ENCODE measurements at places on chromosomes 16 and 17. TPM values are rescaled to one million over a fixed set of nuclear protein-coding genes. Genes with fewer than 3 reads are reported as not detected.

DNA sequence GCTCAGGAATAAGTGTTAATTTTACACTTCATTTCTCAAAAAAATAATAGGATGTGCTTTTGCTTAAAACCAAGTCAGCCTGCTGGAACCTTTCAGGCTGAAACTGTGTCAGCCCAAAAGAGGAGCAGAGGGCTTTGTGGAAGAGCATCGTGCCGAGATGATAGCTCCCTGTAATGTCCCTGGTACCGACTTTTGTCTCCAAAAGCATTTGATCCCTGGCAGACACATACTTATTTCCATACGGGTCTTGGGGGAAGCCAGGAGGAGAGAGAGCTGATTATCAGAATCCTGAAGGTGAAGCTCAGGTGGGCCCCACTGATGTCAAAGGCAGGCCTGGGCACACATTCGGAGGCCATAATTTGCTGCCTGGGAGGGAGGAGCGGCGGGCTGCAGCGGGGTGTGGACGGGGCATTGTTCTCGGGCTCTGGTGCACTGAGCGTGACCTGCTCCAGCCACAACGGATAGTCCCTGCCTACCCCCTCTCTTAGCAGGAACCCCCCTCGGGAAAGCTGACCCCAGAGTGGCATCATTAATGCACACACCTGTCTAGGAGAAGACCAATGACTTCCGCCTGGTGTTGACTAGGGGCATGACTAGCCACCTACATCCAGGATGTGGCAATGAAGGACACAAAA, 155.9 kb downstream of the C16orf78 start:
- no peaks in the 10 kb centered on the region for H3K27me3 ChIP-seq
- no peak overlapping the region for H3K4me3 ChIP-seq
- no peaks in the 10 kb centered on the region for H3K4me1 ChIP-seq
- DNase-seq: no peak
- no peaks in the 10 kb centered on the region for H3K36me3 ChIP-seq

DNA sequence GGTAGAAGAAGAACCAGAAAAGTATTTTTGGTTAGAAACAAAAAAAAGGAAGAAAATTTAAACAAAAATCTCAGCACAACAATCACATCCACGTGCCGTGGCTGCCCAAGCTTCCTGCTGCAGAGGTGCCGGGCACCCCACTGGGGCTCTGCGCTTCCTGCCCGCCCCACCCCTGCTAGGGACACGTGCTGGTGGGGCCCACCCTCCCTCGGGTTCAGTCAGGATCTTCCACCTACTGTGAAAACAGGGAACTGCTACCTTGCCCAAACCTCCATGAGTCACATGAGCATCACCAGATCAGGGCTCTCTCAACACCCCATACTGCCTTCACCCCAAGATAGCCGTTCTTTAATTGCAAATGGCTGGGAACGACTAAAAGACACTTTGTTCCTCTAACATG, 24.4 kb upstream of the CYTH1 start:
- no peaks in the 10 kb centered on the region for H3K36me3 ChIP-seq
- H3K27me3 ChIP-seq: no peaks in the 10 kb centered on the region
- H3K27ac ChIP-seq: no peak overlapping the region

DNA sequence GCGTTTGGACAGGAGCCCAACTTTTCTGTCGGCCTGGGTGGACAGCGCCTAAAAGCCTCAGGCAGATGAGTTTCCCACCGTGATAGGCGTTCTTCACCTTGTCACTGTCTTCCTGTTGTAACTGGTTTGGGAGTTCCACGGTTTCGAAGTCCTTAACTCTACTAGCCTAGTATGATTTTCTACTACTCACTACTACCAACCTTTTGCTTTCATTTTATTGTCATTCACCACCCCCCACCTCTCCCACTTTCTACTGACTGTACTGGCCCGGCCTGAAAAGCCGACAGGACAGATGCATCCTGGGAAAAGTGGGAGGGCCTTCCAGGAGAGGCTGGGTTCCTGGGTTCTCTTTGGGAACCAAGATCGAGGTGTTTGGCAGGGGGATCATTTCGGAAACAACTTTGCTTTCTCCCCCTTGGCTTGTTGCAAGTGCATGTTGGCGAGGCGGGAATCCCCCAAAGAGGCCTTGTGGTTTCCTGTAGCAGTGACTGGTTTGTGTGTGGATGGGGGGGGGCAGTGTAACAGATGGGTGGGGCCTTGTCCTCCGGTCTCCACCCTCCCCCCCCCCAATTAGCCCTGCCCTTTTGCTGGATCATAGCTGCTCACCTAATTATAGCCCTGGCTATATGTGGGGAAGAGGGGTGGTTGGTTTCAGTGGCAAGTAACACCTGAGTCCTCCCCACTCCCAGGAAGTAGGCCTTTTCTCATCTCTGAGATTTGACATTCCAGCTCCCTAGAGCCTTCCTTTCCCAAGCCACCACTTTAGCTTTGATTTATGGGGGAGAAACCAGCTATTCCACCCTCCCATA, 1.4 kb downstream of the EIF5A start:
- H3K4me1 ChIP-seq: peaks cover 16% of the 10 kb centered on the region
- H3K27ac ChIP-seq: peak overlapping the region; percentile 99
- no peaks in the 10 kb centered on the region for H3K36me3 ChIP-seq
- DNase-seq: peak; percentile 93

DNA sequence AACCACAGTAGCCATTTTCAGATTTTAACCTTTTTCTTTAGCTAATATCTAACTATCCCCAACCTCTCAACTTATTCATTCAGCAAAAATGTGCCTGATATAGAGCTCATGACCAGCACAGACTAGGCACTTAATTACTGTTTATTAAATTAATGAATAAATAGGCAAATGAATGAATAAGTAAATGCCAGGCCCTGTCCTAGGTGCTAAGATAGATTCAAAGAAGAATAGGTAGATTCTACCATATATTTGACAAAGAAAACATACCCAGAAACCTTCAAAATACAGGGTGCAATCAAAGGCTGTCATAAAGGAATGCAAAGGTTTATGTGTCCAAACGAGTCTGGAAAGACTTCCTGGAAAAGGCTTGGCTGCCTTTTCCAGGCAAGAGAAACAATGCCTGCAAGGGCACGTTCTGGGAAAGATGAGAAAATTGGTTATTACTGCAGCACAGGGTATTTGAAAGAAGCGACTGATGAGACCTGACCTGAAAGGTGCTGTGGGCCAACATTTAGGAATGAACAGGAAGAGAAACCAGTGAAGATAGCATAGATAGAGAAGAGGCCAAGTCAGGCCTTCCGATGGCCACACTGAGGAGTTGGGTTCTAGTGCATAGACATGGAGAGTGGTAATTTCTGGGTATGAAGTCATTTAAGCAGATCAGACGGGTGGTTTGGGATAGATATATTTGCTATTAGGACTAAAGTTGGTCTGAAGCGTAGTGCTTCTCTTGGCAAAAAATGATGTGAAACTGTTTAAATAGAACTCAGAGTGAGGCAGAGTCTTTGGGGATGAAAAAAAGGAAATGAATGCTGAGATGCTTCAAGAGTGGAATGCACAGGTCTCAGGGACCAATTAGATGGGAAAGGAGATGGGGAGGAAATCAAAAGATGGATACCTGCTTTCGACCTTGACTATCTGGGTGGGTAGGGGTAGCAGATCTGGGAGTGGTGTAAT, 11.4 kb upstream of the CCL2 start:
- peaks cover 13% of the 10 kb centered on the region for H3K4me1 ChIP-seq
- H3K27ac ChIP-seq: no peak overlapping the region
- H3K4me3 ChIP-seq: no peak overlapping the region
- H3K27me3 ChIP-seq: no peaks in the 10 kb centered on the region

Gene TAT
- not detected for total RNA-seq

GRCh38 chr16:58022601-58023371, 2.8 kb upstream of the MMP15 start:
- H3K4me3 ChIP-seq: no peak overlapping the region
- peaks cover 14% of the 10 kb centered on the region for H3K36me3 ChIP-seq
- peak; percentile 87 for DNase-seq
- H3K4me1 ChIP-seq: peaks cover 27% of the 10 kb centered on the region
- H3K27me3 ChIP-seq: no peaks in the 10 kb centered on the region
- peak overlapping the region; percentile 29 for H3K27ac ChIP-seq

GRCh38 chr17:21029036-21029435, 13.8 kb downstream of the USP22 start:
- no peaks in the 10 kb centered on the region for H3K27me3 ChIP-seq
- H3K36me3 ChIP-seq: peaks cover 39% of the 10 kb centered on the region
- peak; percentile 86 for DNase-seq
- peaks cover 69% of the 10 kb centered on the region for H3K4me1 ChIP-seq
- no peak overlapping the region for H3K4me3 ChIP-seq
- peak overlapping the region; percentile 40 for H3K27ac ChIP-seq

Gene TMEM220
- 20.7 TPM for total RNA-seq

DNA sequence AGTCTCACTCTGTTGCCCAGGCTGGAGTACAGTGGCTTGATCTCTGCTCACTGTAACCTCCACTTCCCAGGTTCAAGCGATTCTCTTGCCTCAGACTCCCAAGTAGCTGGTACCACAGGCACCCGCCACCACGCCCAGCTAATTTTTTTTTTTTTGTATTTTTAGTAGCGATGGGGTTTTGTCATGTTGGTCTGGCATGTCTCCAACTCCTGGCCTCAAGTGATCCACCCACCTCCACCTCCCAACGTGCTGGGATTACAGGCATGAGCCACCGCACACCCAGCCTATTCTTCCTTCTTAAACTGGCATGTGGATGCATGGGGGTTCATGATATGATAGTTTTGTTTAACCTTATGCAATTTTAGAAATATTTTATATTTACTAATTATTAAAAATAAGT, 39.4 kb upstream of the VWA3A start:
- H3K4me1 ChIP-seq: no peaks in the 10 kb centered on the region
- H3K27ac ChIP-seq: no peak overlapping the region
- no peak for DNase-seq
- H3K4me3 ChIP-seq: no peak overlapping the region

DNA sequence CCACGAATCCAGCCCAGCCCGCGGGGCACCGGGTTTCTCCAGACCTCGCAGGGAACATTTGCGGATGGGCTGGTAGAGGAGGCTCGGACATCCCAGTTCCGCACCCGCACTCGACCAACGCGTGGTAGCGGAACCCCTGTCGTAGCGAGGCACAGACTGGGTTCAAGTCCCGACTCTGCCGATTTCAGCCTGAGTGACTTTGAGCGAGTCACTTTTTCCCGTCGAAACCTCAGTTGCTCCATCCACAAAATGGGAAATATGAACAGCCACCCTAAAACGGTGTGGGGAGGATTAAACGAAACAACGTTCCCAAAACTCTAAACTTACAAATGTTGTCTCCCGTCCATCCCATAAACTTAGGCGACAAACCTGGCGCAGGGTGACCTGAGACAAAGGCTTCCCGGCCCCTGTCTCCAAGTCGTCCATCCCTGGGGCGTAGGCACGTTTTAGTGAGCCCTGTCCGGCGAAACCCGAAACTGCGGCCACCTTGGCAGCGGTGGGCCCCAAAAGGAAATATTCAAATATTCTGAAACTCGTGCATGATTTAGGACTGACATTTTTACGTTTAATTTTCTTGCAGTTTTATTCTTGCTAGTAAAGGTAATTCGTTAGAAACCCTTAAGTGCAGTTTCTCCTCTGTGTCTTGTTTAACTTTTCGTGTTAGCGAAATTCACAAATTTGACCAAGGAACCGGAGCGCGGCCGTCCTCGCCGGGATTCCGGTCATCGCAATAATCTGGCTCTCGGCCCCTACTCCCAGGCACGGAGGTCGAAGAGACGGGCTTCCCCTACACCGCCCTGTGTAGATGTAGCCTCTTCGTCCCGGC, 1.9 kb upstream of the MLLT6 start:
- H3K36me3 ChIP-seq: no peaks in the 10 kb centered on the region
- H3K27ac ChIP-seq: peak overlapping the region; percentile 99
- no peak for DNase-seq
- peak overlapping the region; percentile 4 for H3K4me3 ChIP-seq

DNA sequence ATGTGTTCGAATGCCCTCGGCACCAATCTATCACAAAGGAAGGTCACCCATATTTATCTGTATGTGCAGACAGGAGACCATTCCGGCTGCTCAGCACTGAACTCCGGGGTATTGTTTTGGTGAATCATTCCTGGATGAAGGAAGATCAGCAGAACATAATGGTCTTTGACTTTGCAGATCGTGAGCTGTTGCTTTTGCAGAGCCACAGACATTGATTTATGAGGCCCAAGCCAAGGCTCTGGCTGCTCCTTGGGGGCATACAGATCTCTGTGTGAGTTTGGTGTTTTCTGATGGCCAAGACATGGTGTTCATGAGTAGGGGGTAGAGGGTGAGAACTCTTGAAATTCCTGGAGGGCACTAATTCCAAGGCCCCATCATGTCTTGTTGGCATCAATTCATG, 458.8 kb upstream of the HSBP1 start:
- H3K4me3 ChIP-seq: no peak overlapping the region
- no peaks in the 10 kb centered on the region for H3K4me1 ChIP-seq
- H3K36me3 ChIP-seq: no peaks in the 10 kb centered on the region
- no peak overlapping the region for H3K27ac ChIP-seq
- DNase-seq: no peak
- H3K27me3 ChIP-seq: no peaks in the 10 kb centered on the region

DNA sequence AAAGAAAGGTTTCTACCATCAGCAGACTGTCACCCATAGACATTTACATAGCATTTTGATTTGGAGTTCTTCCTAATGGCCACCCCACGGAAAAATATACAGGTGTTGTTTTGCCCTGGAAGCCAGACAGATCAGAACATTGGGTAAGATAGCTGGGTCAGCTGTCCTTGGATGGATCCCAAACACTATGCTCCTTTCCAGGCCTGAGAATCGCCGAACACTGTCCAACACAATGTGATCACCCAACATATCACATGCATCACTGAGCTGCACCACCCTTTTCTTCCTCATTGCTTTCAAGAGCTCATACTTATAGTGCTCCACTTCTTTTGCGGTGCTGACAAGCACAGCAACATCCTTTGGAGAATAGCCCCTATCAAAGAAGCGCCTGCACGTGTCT, 21.1 kb downstream of the SLFN11 start:
- H3K4me3 ChIP-seq: no peak overlapping the region
- no peaks in the 10 kb centered on the region for H3K27me3 ChIP-seq
- H3K4me1 ChIP-seq: peaks cover 1% of the 10 kb centered on the region

DNA sequence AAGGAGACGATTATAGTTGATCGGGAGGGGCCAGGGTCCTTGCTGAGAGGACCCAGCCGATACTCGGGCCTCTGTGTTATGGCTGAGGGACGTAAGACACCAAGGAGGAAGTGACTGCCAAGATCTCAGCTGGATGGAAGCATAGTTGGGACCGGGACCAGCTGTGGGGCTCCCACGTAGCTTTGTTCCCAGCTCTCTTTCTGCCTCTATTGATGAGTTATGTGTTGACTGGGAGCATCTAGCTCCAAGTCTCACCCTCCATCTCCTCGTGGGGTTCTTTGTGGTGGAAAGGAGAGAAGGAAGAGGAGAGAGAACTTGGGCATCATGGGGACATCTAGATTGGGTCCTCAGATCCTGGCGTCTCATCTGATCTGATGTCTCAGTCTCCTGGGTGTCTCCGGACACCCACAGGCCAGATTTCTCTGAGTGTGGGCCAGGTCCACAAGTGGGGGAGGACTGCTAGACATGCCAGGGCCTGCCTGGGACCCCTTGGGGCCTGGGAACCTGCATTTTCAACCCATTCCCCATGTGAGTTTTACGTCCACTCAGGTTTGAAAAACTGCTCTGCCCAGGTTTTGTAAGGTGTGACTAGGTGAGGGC, 1.0 kb downstream of the MGRN1 start:
- H3K27me3 ChIP-seq: no peaks in the 10 kb centered on the region
- peak overlapping the region; percentile 92 for H3K4me3 ChIP-seq
- peak overlapping the region; percentile 100 for H3K27ac ChIP-seq
- no peaks in the 10 kb centered on the region for H3K36me3 ChIP-seq

Gene SMIM36
- not detected for total RNA-seq

Gene KRT16
- not detected for total RNA-seq

Data from adrenal gland (tissue), 19 donors.